ENCODE measurements at places on chromosomes 6 and 20.
A peak's percentile ranks its signal among the peaks of the same experiment; 100 is the strongest.

DNA sequence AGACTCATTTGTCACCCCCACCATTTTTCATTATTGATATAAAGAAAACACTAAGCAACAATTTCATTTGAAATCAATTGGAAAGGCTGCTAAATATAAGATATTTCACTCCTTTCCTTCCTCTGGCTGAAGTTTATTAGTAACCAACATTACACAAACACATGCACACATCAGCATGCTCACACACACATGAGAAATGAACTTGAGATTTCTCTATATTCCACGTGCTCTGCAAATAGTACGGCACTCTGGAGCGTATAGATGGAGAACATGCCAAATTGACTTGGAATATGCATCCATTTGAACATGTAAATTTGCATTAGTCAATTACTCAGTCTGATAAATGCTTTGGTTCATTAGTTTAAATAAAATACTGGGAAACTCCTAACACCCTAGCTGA, 37.1 kb upstream of the F13A1 start:
- DNase-seq = no peak

DNA sequence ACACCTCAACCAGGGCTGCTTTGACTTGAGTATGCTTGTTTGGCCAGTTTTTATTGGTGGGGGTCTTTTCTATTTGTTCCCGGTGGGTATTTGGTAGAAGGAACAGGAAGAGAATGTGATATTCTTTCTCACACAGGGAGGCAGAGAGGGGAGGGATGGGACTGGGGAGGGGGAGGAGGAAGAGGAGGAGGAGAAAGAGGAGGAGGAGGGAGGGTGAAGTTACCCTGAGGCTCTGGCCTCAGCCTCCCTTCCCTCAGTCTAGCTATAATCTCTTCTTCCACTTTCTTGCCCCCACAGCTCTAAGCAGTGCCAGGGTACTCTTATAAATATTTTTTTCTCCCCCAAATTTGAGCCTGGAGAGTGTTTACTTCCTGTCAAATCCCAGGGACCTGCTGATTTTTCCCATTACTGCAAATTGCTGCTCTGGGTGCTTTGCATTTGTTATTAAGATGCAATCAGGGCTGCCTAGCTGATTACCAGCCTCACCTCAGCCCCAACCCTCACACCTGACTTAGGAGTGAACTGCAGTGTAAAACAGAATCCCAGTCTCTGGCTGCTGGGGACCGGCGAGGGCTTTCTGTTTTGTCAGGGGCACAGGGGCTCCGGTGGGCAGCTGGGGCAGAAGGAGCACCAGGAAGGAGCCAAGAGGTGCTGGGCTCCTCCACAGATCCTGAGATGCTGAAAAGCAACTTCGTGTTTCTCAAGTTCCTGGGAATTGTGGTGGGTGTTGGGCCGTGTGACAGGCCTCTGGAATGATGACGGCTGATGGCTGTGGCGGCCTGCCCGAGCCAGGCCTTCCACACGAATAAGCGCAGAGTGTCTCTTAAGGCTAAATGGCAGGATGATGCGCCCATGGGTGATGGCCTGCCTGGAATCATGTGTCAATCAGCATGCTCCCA, 141.4 kb downstream of the CD83 start:
- no peak for DNase-seq

DNA sequence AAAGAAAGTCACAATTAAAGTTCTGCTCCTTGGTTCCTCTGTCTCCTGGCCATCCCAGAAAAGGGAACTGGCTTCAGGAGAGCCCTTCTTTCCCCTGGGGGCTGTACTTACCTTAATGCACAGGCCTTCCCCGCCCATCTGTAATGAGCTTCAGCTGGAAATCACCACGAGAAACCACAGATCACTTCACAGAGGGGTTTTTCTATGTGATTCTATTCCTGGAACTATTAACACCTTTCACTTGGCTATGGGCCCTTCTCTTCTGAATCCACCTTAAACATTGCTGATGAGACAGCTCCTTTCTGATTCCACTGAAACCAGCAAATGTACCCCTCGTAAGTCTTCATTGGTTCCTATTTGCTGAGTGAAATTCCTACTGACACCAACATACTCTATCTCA, 80.7 kb downstream of the FOXF2 start:
- no peak for DNase-seq

GRCh38 chr20:8862092-8862491, 206.8 kb upstream of the PLCB4 start:
- DNase-seq = no peak

DNA sequence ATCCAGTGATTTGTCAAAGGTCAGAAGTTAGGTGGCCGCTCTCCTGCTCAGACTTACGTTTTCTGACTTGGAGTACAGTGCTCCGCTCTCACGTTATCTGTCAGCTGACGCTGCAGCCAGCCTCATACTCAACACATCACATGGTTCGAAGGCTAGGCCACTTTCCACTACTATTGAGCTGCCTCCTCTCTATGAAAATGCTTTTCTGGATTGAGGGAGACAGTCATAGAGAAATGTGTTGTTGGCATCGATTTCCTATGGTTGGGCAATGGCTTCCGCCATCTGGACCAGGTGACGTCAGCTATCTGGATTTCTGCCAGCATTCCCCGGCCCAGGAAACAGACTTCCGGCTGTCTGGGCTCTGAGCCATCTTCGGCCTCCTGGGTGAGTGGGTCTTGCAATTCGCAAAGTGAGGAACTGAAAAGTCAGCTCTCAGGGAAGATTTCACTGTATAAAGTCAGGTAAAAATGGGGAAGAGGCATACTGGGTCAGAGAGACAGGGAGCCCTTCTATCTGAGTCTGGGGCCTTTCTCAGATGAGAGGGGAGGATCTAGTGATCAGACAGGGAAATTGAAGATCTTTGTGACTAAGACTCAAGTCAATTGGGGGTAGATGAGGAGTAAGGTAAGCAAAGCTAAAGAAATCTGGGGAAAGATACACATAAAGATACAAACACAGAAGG, 37.5 kb upstream of the IER3 start:
- peak; percentile 91 for DNase-seq

DNA sequence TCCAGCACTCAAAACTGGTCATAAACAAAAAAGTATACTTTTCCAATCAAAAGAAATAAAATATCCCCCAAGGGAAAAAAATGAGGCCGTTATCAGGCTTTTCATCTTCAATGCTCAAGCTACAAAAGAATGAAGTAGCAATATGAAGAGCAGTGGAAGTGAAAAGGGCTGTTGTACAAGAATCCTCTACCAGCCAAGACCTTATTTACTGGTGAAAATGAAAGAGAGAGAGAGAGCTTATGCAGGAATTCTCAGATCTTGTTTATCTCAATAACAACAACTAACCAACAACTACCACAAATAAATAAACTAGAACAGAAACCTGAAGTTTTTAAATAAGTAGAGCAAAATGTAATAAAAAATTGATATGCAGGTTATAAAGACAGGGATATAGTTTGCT, 400.6 kb downstream of the HDGFL1 start:
- no peak for DNase-seq

Measured in thoracic aorta (tissue), 2 donors.